Activated CD4-positive, alpha-beta memory T cell treated with anti-CD3 and anti-CD28 coated beads, Interleukin-2, amount 10 ng/mL, durations not matched to agents 7 days and 5 days (primary cell): ENCODE measurements at places on chromosomes 1 and 21. TPM values are rescaled to one million over a fixed set of nuclear protein-coding genes. Genes with fewer than 3 reads are reported as not detected.

GRCh38 chr1:9700340-9700739 is 48.8 kb downstream of the PIK3CD start:
- H3K4me1 ChIP-seq: peaks cover 57% of the 10 kb centered on the region
- H3K27me3 ChIP-seq: no peaks in the 10 kb centered on the region
- no peak overlapping the region for H3K27ac ChIP-seq
- H3K36me3 ChIP-seq: peaks cover 67% of the 10 kb centered on the region
- no peak for DNase-seq

DNA sequence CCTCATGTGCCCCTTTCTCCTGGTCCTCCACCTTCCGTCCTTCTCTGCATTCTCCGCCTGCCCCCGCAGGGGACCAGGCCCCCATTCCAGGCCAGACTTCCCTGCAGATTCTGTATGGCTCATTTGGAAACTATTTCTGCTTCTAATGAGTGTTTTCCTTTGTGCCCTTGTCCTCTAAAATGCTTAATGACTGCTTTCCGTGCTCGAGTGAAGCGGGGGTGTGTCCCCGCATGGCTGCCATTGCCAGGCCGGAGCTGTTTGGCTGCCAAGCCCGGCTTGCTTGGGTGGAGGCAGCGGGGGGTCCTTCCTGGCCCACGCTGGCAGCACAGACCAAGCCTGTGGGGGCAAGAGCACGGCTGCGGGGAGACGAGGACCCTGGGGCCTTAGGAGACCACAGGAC is 299.3 kb upstream of the VAMP3 start:
- DNase-seq: no peak
- H3K36me3 ChIP-seq: no peaks in the 10 kb centered on the region
- no peak overlapping the region for H3K27ac ChIP-seq
- H3K27me3 ChIP-seq: no peaks in the 10 kb centered on the region

DNA sequence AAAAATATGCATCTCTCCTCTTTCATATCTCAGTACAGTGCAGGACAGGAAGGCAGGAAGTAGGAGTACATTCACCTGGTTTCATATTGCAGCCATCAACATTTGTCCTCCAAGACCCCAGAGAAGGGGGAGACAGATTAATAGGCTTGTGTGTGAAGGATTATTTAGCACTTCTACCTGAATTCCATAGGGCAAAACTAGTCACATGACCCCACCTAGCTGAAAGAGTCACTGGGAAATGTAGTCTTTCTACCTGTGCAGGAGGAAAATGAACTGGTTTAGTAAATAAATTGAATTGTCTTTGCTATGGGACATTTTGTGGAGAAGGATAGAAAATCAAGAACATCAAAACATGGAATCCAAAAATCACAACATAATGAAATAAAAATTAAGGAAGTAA is 13.9 kb upstream of the TRIM33 start:
- H3K27ac ChIP-seq: no peak overlapping the region
- H3K4me3 ChIP-seq: no peak overlapping the region
- peaks cover 7% of the 10 kb centered on the region for H3K27me3 ChIP-seq
- no peak for DNase-seq
- H3K36me3 ChIP-seq: no peaks in the 10 kb centered on the region

- H3K27me3 ChIP-seq: no peaks in the 10 kb centered on the region
- H3K4me1 ChIP-seq: peaks cover 2% of the 10 kb centered on the region
- no peaks in the 10 kb centered on the region for H3K36me3 ChIP-seq
- H3K4me3 ChIP-seq: no peak overlapping the region
- no peak for DNase-seq
- H3K27ac ChIP-seq: no peak overlapping the region
Measured at GRCh38 chr1:227841096-227841495, 25.6 kb downstream of the PRSS38 start.

- H3K27me3 ChIP-seq: peaks cover 16% of the 10 kb centered on the region
- no peak for DNase-seq
- H3K4me1 ChIP-seq: no peaks in the 10 kb centered on the region
- peaks cover 2% of the 10 kb centered on the region for H3K36me3 ChIP-seq
- H3K27ac ChIP-seq: no peak overlapping the region
- H3K4me3 ChIP-seq: no peak overlapping the region
Measured at GRCh38 chr1:59162665-59163064, 134.2 kb upstream of the FGGY start.

DNA sequence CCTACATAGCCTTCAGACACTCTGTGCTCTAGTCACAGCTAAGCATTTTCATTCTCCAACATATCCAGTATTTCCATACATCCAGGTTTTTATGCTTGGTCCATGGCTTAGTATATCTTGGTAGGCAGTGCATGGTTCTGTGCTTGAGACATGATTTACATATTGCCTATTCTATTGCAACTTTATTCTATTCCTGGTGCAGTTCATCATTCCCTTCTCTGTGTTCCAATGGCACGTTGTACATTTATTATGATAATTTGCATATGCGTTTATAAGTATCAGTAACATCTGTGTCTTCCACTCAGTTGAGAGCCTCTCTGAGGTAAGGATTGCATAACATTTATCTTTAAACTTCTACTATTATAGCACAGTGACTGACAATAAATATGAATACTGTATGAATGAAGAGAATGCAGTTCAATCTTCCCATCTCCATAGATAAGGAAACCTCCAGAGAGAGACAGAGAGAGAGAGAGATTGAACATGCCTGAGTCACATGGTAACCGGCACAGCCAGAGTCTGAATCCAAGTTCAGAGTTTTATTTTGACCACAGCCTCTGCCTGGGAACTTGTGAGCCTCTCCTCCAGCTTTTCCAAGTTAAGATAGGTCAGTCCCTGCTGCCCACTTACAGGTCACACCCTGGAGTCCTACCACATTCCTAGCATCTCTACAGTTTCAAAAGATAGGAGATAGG is 41.5 kb downstream of the PLPPR5 start:
- no peak overlapping the region for H3K4me3 ChIP-seq
- H3K27me3 ChIP-seq: no peaks in the 10 kb centered on the region

DNA sequence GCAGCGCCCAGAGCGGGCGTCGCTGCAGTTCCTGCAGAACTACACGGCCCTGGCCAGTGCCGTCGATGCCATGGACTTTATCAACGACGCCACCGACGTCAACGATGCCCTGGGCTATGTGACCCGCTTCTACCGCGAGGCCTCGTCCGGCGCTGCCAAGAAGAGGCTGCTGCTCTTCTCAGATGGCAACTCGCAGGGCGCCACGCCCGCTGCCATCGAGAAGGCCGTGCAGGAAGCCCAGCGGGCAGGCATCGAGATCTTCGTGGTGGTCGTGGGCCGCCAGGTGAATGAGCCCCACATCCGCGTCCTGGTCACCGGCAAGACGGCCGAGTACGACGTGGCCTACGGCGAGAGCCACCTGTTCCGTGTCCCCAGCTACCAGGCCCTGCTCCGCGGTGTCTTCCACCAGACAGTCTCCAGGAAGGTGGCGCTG is 22.0 kb downstream of the COL6A1 start:
- no peak overlapping the region for H3K4me3 ChIP-seq
- no peaks in the 10 kb centered on the region for H3K27me3 ChIP-seq
- H3K4me1 ChIP-seq: no peaks in the 10 kb centered on the region
- no peak overlapping the region for H3K27ac ChIP-seq
- peaks cover 2% of the 10 kb centered on the region for H3K36me3 ChIP-seq

- peak overlapping the region; percentile 77 for H3K27ac ChIP-seq
- DNase-seq: peak; percentile 62
- H3K27me3 ChIP-seq: no peaks in the 10 kb centered on the region
- no peak overlapping the region for H3K4me3 ChIP-seq
- H3K4me1 ChIP-seq: peaks cover 50% of the 10 kb centered on the region
- no peaks in the 10 kb centered on the region for H3K36me3 ChIP-seq
Measured at GRCh38 chr1:225454733-225455132, 26.9 kb upstream of the LBR start.

DNA sequence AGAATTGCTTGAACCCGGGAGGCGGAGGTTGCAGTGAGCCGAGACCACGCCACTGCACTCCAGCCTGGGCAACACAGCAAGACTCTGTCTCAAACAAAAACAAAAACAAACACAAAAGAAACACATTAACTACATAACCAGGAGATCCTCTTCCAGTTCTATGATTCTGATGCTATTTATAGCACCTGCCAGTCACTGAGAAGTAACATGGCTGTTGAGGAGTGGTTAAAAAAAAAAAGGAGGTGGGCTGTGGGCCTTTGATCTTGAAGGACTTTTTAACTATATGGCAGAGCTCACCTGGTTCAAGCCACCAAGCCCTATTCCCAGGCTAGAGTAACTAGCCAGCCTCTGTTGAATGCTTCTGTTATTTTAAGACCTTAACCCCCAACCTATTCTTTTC is 148.8 kb downstream of the ZBTB18 start:
- DNase-seq: no peak
- H3K27me3 ChIP-seq: peaks cover under 1% of the 10 kb centered on the region
- H3K36me3 ChIP-seq: no peaks in the 10 kb centered on the region
- H3K4me3 ChIP-seq: no peak overlapping the region
- H3K27ac ChIP-seq: no peak overlapping the region

GRCh38 chr21:45078877-45079281 is 4.5 kb downstream of the ADARB1 start:
- peak; percentile 89 for DNase-seq
- H3K27ac ChIP-seq: peak overlapping the region; percentile 95

- no peaks in the 10 kb centered on the region for H3K27me3 ChIP-seq
- H3K4me1 ChIP-seq: no peaks in the 10 kb centered on the region
- H3K36me3 ChIP-seq: no peaks in the 10 kb centered on the region
- no peak overlapping the region for H3K4me3 ChIP-seq
Measured at GRCh38 chr21:27645285-27645684, 678.4 kb upstream of the ADAMTS5 start.

- peaks cover 6% of the 10 kb centered on the region for H3K4me1 ChIP-seq
- no peak overlapping the region for H3K4me3 ChIP-seq
- DNase-seq: no peak
- H3K27me3 ChIP-seq: no peaks in the 10 kb centered on the region
- H3K36me3 ChIP-seq: no peaks in the 10 kb centered on the region
Measured at GRCh38 chr1:109133002-109133706, 19.2 kb downstream of the ELAPOR1 start.

DNA sequence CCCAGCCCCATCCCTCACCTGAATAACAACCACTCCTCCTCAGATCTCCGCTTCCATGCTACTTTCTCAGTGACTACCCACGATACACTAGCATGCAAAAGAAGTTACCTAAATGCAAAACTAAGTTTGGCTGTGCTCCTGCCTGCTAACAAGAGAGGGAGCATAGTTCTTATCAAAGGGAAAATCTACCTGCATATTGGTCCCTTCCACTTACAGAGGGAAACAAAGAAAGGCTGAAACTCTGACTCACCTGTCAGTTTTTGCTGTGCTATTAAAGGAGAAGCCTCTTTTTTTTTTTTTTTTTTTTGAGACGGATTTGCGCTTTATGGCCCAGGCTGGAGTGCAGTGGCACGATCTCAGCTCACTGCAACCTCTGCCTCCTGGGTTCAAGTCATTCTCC is 43.8 kb upstream of the RAVER2 start:
- H3K36me3 ChIP-seq: no peaks in the 10 kb centered on the region
- no peak for DNase-seq
- H3K4me3 ChIP-seq: no peak overlapping the region
- H3K27me3 ChIP-seq: peaks cover 14% of the 10 kb centered on the region
- no peaks in the 10 kb centered on the region for H3K4me1 ChIP-seq

The ATP6V0B gene
- 121 TPM for total RNA-seq

The EPHB2 gene
- not detected for total RNA-seq

The CCDC27 gene
- total RNA-seq: not detected
